ENCODE measurements at places on chromosomes 7 and 10.

DNA sequence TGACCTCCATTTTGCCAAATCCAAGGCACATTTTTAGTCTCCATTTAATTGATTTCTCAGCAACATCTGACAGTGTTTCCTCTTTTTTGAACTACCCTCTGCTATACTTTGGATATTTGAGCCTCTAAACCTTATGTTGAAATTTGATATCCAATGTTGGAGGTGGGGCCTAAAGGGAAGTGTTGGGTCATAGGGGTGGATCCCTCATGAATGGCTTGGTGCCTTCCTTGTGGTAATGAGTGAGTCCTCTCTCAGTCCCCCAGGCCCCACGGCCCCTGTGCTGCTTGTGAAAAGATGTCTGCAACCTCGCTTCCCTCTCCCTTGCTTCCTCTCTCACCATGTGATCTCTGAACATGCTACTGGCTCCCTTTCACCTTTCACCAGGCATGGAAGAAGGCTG lies 96.8 kb upstream of the DGKB start:
- no peak for DNase-seq

DNA sequence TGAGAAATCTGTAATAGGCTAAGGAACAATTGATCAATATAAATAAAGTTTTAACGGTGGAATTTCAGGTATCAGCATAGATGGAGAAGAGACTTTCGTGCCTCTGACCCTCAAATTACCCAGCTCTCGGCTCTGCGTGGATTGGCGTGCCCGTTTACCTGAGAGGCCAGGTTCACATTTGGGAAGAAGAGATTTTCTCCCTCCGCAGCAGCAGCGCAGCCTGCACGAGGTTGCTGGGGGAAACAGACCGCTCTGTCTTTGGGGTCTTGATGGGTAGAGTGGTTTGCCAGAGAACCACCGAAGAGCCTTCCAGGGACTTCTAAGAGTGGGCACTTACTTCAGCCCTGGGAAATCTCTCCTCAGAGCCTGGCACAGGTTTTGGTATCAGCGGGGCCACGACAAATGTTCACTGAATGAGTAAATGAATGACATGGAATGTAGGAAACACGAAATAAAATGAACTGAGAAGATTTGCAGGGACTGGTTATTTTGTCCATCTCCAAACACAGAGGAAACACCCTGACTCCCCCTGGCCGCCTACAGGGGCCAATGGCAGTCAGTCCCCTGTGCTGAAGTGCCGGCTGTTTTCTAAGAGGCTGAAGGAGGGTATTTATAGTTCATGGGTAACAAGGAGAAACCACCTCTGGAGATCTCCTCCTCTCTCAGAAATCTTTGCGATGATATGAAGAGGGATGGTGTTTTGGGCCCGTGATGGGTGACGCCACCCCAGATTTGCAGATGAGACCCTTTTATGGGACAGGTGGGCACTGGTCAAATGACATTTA lies 338.5 kb downstream of the ADARB2 start:
- DNase-seq: no peak

GRCh38 chr7:85230623-85231022 lies 43.8 kb upstream of the SEMA3D start:
- DNase-seq: no peak

DNA sequence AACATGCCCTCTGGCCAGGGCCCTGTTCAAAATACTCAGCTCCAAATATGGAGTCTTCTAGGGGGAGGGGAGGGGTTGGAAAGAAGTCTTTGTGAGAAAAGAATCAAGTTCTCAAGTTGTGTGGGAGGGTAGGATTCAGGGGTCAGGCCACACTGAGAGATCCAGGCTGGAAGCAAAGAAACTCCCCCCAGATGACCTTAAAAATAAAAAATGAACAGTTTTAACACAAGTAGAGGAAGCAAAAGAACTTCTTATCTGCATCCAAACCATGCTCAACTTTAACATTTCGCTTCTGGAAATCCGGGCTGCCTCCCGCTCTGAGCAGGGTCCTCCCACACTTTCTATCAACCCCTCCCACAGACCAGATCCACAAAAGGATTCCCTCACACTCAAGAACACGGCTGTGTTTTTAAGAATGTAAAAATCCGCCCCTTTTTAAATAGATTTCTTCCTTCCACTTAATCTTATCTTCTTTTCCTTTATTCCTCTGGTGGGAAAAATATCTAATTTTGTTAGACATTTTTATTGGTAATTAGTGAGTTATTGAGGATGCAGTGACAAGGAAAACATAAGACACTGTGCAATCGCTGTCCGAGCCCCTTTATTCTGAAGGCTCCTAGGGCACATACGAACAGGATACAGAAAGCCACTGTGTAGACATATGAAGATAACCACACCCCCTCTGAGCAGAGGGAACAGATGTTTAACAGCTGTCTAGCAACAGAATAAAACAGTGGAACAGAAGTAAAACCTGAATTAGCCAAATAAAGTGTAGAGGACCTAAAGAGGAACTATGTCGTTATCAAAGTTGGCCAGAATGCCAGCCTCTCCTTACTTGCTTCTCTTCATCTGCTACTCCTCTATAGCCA lies 43.8 kb downstream of the CYTH3 start:
- peak; percentile 84 for DNase-seq

- DNase-seq: no peak
Observed at GRCh38 chr7:106112972-106113421, 885 bp upstream of the SYPL1 start.

DNA sequence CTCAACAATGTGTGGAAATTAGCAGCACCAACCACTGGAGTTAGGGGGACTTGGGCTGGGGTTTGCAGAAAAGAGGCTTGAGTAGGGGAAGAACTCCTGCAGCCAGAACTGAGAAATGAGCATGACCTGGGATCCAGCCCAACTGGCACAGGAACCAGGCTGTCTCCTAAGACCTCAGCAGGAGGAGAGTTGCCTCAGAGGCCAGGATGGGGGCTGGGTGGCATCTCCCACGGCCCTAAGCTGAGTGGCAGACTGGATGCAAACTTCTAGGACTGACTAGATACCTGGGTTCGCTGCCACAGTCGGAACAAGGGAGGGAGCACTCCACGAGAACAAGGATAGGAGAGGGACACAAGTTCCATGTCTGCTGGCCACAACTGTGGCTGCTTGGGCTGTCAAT lies 62.6 kb downstream of the RNF32 start:
- no peak for DNase-seq

GRCh38 chr10:100812978-100813377 lies 67.6 kb downstream of the PAX2 start:
- DNase-seq: no peak

DNA sequence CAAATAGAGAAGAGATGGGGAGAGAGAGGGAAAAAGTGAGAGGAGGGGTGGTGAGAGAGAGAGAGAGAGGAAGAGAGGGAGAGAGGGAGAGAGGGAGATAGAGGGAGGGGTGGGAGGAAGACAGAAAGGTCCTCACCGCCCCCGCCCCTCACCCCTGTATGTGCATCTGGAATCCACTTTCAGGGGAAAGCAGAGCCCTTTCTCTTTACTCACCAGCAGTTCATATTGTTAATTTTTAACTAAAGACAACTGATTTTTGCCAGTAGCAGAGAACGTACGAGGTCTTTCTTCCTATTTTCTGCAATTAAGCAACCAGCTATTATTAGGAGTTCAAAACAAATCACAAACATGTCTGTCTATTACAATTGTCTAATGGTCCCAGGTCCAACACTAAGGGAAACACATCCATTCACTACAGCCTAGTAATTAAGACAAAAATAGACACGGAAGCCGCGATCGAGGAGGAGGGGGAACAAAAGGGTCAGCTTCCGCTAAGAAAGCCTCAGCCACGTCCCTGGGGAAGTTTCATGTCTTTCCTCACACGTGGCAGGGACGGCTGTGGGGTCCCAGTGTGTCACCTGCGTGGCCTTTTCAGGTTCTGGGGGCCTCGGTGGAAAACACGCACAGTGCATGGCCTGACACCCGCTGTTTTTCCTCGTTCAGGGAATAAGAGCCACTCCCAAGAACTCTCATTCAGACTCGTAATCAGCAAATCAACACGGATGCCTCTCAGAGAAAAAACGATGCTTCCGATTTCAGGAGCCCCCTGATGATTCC lies 572.0 kb downstream of the PTPRN2 start:
- DNase-seq: peak; percentile 16

DNA sequence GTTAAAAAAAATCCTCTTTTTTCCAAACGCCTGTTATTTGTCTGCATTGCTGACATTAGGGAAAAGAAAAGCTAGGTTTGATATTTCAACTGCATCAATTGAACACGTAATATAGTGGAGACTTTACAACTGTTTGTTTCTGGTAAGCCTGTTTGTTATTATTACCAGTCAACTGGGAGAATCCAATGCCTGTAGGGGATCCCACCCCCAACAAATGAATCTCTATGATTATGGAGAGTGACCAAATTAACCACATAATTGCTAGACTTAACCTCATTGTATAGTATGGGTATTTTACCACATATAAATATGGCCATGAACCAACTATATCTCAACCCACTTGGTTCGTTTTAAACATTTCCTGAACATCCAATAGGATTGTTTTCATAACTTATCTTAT lies 216.1 kb downstream of the TWIST1 start:
- no peak for DNase-seq

GRCh38 chr7:74212661-74213060 lies 2.9 kb downstream of the LAT2 start:
- DNase-seq: no peak

- DNase-seq: no peak
Observed at GRCh38 chr10:60549686-60550085, 160.0 kb upstream of the ANK3 start.

GRCh38 chr7:115911465-115911864 lies 119.1 kb downstream of the TFEC start:
- DNase-seq: no peak

DNA sequence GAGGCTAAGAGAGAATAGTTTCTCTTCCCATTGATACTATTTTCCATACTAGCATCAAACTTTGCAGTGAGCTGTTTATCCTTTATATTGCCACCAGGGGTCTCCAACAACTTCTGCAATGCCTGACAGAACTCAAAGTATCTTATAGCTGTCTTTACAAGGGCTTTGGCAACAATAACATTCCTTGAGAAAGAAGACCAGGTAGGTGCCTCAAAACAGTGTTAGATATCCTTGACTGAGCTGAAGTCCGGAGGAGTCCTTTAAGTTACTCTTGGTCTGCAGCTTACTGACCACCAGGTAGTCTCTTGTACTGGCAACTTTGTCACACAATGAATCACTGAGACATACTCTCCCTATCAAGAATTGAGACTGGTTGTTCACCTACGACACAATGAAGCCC lies 30.0 kb upstream of the TES start:
- DNase-seq: peak; percentile 56

DNA sequence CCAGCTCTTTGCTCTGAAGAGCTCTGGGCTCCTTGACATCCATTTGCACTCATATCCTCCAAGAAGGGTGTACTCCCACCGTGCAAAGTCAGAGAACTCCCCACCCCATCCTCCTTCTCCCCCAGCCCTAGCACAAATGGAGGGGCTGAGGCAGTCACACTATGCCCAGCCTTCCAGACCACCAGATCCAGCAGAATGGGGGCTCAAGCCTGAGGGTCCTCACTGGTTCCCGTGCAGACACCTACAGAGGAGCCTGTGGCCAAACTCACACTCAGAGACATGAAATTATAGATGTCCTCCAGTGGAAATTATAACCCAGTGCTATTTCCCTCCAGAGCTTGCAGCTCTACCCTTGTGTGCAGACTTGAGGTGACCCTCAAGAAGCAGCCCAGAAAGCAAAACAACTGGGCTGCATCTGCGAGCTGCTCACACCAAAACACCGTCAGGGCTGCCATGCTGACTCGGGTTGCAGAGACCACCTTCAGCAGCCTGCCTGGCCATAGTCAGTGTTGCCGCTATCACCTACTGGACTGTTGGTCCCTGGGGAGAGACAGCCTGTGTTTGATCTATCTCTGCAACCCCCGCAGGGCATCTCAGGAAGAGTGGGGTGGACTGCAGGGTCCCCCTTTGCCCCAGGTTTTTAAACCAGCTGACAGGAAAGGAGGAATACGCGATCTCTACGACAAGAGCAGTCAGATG lies 7.4 kb downstream of the ZNF488 start:
- DNase-seq: no peak

- no peak for DNase-seq
Observed at GRCh38 chr7:45684910-45685618, 110.9 kb downstream of the ADCY1 start.

- DNase-seq: no peak
Observed at GRCh38 chr10:63703113-63703670, 182.0 kb downstream of the REEP3 start.

GRCh38 chr10:77297393-77297739 lies 340.2 kb downstream of the KCNMA1 start:
- no peak for DNase-seq

GRCh38 chr7:96061844-96062243 lies 260.1 kb downstream of the SLC25A13 start:
- DNase-seq: peak; percentile 26

GRCh38 chr7:39265641-39266591 lies 288.2 kb downstream of the POU6F2 start:
- no peak for DNase-seq

- no peak for DNase-seq
Observed at GRCh38 chr10:80090121-80090520, 11.7 kb downstream of the TMEM254 start.

GRCh38 chr10:80463868-80464267 lies 9.8 kb downstream of the TSPAN14 start:
- no peak for DNase-seq

GRCh38 chr10:42783181-42783549 lies 570 bp downstream of the BMS1 start:
- no peak for DNase-seq

GRCh38 chr10:53904506-53905241 lies 896.4 kb downstream of the PCDH15 start:
- no peak for DNase-seq

DNA sequence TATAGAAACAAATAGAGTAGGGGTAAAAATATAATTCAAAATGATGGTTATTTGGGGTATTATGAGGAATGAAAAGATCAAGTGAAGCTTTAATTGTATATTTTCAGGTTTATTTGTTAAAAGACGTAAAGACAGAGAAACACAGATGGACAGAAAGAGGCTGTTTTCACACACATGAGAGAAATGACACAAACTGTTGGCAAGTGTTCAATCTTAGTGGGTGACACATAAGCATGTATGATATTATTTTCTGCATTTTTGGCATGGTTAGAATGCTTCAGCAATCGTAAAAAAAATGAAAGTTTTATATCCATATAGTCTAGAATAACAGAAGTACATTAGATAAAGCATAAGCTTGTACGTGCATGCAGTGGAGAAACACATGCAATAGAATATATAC lies 464.4 kb upstream of the AKR1E2 start:
- DNase-seq: no peak

All from muscle of arm (tissue), 14 donors.